ENCODE measurements at places on chromosomes 11 and 22.

DNA sequence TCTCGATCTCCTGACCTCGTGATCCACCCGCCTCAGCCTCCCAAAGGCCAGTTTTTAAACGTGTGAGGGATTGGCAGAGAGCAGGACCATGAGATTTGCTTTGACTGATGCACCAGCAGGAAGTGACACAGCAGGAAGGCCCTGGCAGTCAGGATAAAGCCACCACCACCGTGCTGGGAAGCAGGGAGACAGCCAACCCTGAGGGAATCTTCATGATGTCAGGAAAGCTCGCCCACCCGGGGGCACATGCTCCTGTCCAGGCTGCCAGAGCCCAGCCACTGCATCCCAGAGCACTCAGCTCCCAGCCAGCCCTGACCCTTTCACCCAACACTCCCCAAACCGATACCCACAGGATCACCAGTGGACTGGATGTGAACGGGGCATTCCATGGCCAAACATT, 6.1 kb downstream of the TUBGCP6 start:
- no peak for DNase-seq

DNA sequence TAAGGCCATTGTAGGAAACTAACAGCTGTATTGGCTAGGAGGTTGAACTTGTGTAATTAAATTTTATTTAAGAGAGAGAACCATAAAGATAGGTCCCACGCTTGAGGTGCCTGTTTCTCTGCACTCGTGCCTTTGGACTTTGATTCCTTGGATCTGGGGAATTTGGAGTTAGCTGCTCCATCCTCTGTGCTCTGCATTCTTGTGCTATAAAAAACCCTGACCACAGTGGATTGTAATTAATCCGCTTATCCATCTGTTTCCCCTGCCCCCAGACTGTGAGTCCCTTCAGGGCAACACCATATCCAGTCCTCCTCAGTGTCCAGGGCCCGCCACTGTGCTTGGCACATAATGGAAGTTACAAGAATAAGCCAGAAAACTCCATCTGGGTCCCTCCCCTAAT, 169.8 kb downstream of the SPON1 start:
- no peak for DNase-seq

- no peak for DNase-seq
Measured at GRCh38 chr22:48212727-48213126, 1450.3 kb downstream of the TBC1D22A start.

GRCh38 chr22:23686416-23687024, 4.3 kb upstream of the RGL4 start:
- DNase-seq, result no peak
